ENCODE measurements at places on chromosomes 12 and 14.

DNA sequence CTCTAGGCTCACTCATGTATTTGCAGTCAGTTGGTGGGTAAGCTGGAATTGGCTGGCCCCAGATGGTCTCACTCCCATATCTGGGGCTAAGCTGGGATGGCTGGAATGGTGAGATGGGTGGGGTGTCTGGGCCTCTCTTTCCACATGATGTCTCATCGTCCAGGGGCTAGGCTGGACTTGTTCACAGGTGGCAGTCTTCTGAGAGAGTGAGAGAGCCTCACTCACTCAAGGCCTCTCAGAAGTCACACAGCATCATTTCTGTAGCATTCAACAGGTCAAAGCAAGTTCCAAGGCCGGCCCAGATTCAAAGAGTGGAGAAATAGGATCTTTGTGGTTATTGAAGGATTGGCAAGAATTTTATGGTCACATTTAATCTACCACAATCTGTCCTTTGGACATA, 102.7 kb downstream of the UNC79 start:
- no peak for DNase-seq

GRCh38 chr12:94240171-94240570, 91.8 kb downstream of the PLXNC1 start:
- no peak for DNase-seq

- no peak for DNase-seq
Measured at GRCh38 chr14:63032641-63033040, 12.6 kb downstream of the KCNH5 start.

GRCh38 chr12:103729499-103729898, 111.5 kb downstream of the NT5DC3 start:
- DNase-seq: no peak

DNA sequence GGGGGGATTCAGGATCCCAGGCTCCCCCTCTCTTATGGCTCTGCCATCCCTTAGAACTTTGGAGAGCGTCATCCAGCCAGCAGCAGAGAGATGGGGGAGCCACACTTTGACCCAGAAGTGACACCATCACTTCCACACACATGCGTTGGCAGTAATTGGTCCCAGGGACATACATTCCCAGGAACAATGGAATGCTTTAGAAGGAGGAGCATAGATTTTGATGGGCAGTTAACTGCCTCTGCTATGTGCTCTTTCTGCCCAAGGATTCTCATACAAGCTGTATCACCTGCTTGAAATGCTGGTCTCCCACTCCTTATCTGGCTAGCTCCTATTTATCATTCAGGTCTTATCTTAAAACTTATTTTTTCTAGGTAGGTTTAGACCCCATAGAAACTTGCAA, 109.0 kb upstream of the RPH3A start:
- DNase-seq: no peak

GRCh38 chr12:102728506-102729242, 188.4 kb downstream of the PAH start:
- DNase-seq: no peak

DNA sequence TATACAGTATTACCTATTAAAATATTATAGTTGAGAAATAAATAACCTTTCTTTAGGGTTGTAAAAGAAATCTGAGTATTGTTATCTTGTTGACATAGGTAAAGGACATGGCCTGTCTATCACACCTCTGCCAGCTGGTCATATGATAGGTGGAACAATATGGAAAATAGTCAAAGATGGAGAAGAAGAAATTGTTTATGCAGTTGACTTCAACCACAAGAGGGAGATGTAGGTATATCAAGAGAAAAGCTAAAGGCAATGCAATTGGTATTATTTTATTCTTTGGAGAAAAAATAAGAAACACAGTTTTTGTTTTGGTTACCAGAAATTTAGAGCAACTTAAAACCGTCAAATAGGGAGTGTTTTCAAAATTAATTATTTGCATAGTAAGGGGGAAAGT, 13.5 kb downstream of the CPSF2 start:
- no peak for DNase-seq

DNA sequence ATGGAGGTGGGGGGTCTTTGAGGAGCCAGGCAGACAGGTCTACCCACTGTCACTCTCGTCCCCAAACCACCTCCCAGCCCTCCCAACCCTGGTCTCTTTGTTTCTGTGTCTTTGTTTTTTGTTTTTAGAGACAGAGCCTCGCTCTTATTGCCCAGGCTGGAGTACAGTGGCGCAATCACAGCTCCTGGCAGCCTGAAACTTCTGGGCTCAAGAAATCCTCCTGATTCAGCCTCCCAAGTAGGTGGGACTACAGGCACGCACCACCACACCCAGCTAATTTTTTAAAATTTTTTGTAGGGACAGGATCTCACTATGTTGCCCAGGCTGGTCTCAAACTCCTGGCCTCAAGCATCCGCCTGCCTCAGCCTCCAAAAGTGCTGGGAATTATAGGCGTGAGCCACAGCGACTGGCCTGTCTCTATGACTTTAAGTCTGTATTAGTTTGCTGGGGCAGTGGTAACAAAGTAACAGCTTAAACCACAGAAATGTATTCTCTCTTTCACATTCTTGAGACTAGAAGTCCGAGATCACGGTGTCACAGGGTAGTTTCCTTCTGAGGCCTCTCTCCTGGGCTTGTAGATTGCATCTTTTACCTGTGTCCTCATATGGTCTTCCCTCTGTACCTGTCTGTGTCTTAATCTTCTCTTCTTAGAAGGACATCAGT, 26.1 kb downstream of the DTX1 start:
- DNase-seq: no peak

DNA sequence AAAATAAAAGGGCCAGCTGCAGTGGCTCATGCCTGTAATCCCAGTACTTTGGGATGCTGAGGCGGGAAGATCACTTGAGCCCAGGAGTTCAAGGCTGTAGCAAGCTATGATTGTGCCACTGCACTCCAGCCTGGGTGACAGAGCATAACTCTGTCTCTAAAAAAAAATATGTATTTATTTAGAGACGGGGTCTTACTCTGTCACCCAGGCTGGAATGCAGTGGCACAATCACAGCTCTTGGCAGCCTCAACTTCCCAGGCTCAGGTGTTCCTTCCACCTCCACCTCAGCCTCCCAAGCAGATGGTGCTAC, 179.3 kb upstream of the ATF7IP start:
- no peak for DNase-seq

DNA sequence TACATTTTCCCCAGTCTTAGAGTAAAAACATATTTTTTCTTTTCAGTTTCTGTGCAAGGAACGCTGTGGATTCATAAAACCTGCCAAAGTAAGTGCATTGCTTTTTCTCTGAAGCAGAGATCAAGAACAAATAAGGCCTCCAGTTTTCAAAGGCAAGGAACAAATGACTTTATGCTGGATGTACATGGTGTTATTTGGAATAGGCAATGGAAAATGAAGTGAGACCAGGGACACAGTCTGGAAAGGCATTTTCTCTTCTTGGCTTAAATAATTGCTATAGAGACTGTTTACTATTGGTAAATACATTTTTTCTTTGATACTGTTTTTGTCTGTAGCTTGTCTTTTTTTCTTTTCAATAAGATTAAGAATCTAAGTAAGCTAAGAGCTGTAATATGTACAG, 725.9 kb upstream of the MDGA2 start:
- no peak for DNase-seq

- DNase-seq: no peak
Measured at GRCh38 chr12:38056701-38057689, 259.6 kb upstream of the ALG10B start.

DNA sequence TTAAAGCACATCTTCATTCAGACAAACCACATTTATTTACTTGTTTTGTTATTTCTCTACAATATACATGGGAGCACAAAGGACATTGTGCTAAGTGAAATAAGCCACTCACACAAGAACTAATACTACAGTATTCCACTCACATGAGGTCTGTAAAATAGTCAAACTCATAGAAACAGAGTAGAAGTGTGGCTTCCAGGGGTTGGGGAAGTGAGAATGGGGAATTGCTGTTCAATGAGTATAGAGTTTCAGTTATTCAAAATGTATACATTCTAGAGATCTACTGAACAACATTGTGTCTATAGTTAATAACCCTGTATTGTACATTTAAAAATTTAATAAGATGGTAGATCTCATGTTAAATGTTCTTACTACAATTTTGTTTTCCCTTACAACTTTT, 88.8 kb downstream of the ATXN7L3B start:
- no peak for DNase-seq

DNA sequence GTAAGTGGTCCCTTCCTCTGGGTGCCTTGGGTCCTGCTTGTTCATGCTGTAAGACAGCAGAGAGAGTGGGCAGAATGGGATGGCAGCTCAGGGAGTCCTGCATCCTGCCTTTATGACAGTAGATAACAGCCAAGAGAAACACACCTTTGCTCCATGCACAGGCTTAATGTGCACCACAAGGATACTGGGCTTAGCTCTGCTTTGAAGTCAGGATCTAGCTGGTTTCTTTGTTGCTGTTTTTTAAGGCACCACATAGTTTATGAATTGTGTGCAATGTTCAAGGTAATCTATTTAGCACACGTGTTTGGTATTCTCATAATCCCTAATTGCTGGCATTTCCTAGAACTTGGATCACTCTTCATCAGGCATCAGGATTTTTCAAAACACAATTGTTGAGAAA, 239.5 kb upstream of the DCN start:
- DNase-seq: no peak

GRCh38 chr12:124456652-124457152, 110.7 kb downstream of the NCOR2 start:
- no peak for DNase-seq

DNA sequence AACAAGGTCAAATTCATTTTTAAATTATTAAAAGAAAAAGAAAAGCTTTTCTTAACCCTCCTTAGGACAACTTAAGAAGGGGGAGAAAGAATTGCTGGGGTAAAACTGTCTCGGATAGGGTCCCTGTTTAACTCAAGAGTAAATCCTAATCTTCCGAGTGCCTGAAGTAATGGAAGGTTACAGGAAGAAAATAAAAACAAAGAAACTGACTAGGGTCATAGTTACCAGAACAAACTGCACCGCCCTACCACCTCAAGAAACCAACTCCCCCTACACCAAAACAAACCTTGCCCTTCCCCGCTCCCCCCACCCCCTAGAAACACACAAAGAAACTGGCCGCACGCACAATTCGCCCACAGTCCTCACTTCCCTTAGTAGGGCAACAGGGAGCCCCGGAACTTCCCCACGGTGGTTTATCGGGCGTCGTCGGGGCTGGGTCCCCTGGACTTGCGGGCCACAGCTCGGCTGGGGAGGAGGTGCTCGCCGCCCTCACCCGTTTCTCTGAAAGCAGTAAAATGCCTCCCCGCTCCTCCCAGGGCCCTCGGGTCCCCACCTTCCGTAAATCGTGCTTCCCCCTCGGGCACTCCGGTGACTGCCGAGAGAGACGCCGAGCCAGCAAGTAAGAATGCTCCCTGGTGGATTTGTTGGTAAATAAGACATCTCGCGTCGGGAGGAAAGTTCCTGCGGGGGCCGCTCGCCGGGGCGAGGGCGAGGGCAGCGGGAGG, 2.4 kb downstream of the SINHCAF start:
- peak; percentile 76 for DNase-seq

DNA sequence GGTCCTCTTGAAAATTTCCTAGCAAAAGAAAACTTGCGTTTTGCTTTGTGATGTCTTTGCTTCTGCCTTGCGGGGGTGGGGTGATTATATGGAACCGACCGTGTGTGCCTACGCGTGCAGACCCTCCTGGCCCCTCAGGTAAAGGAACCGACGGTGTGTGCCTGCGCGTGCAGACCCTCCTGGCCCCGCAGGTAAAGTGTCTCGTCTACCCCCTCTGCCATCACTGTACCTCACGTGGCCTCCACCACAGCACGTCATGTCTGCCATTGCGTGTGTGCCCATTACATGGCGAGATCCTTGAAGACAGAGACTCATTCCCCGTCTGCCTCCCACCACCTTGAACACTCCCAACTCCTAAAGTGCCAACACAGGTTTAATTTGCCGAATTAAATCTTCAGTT, 3.6 kb downstream of the GOLGA3 start:
- DNase-seq: no peak

- DNase-seq: no peak
Measured at GRCh38 chr12:123713398-123713797, 1.2 kb downstream of the ATP6V0A2 start.

- no peak for DNase-seq
Measured at GRCh38 chr12:21985155-21985554, 43.9 kb upstream of the ABCC9 start.

GRCh38 chr12:54240971-54241588, 38.8 kb downstream of the CBX5 start:
- DNase-seq: no peak

DNA sequence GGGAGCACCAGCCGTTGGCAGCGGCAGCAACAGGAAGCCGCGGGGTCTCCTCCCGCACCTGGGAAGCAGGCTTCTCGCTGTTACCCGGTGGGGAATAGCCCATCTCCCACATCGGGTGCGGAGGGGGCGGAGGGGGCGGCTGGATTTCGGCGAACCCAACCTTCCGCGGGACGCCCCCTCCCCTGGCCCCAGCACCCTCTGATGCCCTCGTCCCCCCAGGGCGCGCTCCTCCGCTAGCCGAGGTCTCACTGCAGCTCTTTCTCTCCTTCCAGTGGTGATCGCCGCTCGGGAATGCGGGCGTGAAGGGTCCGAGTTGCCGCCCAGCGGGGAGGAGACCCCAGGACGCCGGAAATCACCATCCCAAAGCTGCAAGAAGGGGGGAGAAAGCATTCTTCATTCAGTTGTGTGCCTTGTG, 303 bp downstream of the SAMD4A start:
- DNase-seq: no peak

DNA sequence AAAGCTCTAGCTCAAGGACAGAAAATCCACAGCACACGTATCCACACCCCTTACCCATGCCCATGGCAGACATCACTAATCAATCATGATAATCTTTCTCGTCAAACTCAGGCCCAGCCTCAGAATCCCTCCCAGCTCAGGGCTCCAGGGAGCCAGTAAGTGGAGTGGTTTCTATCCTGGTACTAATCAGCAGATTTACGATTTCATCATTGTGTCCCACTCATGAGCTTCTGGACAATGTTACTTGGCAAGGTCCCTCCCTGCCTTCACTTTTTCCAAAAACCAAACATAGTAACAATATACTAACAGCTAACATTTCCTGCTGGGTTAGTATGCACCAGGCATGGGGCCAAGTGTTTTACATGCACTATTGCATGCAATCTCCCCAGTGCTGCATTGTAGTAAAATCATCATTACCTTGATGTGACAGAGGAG, 45.8 kb upstream of the NCOR2 start:
- no peak for DNase-seq

GRCh38 chr12:125249932-125250331, 184.7 kb downstream of the AACS start:
- DNase-seq: no peak

DNA sequence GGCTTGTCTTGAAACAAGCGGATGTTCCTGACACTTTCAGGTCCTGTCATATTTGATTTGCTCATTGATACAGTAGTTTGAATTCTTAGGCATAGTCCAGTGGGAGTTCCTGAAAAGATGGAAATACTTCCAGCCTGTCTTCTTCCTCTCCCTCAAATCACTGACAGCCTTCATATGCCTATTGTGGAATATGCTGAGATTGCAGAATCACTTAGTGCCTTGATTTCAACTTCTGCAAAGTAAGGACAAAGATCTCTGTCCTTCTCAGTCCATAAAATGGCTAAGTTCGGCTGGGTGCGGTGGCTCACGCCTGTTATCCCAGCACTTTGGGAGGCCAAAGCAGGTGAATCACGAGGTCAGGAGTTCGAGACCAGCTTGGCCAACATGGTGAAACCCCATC, 6.7 kb upstream of the PYGL start:
- no peak for DNase-seq
